MCF 10A (cell line): ENCODE measurements at places on chromosomes 5 and 9.

DNA sequence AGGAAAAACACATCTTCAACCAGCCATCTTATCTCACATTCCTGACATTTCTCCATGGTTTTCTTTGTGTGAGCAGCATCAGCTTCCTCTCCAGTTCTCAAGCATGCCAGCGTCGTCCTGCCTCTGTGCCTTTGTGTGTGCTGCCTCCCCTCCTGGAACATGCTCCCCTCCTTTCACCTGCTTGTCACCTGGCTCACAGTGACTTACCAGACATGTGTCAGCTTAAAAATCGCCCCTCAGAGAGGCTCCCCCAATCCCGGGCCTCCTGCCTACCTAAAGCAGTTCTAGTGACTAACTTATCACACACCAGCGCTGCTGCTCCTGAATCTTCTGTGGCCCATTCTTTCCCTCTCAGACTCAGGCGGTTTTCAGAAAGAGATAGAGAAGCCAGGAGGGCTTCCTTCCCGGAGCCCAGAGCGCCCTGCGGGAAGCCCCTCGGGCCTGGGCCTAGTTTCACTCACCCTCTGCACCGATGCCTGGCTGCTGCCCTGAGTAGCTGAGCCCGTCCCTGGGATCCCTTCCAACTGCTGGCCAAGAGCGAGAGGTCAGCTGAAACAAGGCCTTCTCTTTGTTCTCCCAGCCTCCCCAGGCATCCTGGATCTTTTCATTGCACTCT is 51.1 kb upstream of the MVB12B start:
- DNase-seq, result no peak

- no peak for DNase-seq
These were observed 235.2 kb upstream of the ELL2 start for GRCh38 chr5:96196890-96197289.

DNA sequence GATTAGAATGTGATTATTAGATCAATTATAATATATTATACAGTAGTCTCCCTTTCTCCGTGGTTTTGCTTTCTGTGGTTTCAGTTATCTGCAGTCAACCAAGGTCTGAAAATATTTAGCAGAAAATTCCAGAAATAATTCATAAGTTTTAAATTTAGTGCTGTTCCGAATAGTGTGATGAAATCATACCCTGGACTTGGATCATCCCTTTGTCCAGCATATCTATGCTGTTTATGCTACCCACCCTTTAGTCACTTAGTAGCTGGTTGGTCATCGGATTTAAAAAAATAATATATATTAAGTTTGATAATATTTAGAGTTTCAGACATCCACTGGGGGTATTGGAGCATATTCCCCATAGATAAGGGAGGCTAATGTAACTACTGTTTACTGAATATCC is 19.6 kb downstream of the RMI1 start:
- no peak for DNase-seq

DNA sequence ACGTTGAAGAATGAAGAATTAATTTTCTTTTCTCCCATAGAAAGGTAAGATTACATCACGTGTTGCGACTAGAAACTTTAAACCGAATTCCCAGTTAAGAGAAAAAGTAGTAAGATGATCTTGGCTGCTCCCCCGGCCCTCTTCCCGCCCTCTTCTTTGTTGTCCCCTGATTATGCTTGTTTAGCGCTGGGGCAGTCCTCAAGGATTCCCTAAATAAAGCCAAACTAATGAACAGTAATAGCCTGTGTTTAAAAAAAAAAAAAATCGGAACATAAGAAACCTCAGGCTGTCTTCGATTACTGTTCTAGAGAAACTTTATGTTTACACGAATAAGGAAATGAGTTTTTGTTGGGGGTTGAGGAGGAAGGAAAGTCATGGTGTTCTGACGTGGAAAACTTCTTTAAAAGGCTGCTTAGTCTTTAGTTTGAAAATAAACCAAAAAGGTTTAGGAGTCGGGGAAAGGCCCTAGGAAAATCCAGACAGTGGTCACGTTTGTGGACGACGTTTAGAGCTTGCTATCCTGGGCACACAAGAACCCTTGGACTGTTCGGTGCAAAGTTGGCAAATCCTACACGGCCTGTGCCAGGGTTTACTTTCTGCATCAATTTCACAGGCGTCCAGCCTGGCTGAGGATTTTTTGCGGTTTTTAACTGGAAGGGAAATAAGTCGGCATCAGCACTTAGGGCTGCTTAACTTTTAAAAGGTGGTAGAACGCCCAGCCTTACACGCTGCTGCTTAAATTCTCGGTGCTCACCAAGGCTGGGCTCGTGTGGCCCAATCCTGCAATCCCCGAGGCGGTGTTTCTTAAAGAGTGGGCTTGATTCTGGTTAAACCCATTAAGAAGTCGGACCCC is 1.1 kb upstream of the MAT2B start:
- peak; percentile 75 for DNase-seq

DNA sequence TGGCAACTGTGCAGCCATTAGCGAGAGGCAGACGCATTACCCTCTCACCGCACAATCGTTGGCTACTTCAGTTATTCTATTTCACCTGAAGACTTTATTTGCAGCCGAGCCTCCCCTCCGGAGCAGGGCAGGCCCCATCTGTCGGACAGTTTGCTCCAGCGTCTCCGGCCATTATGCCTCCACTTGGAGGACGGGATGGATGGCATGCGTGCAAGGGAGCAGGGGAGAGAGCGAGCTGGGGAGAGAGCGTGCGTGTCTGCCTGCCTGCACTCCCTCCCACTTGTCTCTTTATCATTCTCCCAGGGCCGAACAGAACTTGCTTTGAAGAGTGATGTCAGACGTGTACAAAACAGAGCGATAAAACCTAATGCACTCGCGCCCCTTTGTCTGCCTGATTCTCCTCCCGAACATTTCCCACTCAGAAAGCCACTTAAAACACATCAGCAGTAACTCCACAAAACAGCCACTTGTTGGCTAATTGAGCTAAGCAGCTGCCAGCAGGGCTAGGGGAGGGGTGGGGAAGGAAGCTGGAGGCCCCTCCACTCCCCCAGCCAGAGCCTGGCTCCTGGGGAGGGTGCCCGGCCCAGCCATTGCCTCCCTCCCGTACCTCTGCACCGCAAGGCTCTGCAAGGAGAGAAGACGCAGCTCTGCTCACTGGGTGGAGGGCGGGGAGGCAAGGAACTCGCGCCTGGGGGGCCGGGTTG is 43.4 kb upstream of the FUBP3 start:
- DNase-seq, result no peak

DNA sequence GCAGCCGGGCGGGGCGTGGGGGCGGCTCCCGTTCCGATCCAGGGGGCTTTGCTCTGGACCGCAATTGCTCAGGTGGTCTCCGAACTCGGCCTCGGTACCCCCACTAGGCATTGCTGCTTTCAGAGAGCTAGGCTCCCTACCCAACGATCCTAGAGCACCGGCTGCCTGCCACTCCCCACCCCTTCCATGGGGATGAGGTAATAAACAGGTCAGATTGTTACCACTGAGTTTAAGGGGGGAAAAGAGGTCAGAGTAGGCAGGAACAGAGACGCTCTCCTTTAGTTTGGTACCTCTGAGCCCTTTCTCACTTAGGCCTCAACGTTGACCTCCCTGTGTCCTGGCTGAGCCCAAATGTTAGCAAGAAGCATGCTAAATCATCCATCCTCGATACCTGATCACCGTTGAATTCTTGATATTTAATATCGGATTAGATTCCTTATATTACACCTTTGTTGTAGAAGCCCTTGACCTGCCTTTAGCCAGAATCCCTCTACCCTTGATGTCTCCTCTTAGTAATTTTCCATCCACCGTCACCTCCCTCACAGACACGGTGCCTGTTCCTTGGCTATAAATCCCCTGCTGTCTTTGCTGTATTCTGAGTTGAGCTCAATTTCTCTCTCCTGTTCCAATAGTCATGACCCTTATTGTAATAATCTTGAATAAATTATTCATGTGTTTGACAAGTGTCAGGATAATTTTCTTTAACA is 588 bp upstream of the PLPP1 start:
- DNase-seq, result no peak

- no peak for DNase-seq
These were observed 67.6 kb downstream of the FYB1 start for GRCh38 chr5:39151745-39152144.

DNA sequence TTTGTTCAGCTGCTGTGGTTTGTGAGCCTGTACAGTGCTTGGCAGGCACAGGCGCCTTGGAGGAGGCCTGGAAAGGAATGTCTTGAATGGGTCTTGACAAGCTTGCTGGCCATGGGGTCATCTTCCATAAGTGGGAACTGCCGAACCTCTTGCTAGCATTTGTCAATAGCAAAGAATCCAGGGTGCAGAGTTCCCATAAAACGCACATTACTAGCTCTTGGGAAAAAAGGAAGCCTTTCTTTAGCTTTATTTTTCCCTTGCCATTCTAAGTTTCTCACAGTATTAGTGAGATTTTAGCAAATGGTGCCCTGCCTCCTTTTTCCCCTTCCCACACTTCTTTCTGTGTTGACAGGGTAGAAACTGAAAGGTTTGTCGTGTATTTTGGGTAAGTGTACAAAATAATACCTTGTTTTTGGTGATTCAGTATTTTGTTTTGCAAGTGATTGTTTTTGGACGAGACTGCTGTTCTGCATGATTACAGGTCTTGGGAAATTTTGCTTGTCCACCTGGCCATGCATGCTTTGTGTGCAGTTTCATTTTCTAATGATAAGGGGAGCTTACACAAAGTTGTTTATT is 82.0 kb downstream of the ADGRV1 start:
- no peak for DNase-seq
